ENCODE measurements at places on chromosomes 7 and 10.

DNA sequence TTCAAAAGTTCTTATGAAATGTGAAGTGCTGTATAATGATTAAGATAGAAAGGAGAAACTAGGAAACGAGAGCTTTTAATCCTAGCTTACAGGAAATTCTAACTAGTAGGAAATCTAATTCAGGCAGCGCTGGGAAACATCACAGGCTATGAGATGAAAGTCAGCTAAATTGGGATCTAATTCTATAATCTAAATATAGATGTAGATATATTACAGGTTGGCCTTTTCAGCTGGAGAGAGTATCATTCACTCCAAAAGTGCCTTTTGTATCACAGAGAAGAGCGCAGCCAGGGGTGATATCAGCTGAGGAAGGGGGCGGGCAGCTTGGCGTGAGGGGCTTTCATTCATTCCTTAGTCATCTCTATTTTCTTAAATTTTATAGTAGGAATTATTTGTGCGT, 157.0 kb downstream of the CUX1 start:
- DNase-seq = no peak

DNA sequence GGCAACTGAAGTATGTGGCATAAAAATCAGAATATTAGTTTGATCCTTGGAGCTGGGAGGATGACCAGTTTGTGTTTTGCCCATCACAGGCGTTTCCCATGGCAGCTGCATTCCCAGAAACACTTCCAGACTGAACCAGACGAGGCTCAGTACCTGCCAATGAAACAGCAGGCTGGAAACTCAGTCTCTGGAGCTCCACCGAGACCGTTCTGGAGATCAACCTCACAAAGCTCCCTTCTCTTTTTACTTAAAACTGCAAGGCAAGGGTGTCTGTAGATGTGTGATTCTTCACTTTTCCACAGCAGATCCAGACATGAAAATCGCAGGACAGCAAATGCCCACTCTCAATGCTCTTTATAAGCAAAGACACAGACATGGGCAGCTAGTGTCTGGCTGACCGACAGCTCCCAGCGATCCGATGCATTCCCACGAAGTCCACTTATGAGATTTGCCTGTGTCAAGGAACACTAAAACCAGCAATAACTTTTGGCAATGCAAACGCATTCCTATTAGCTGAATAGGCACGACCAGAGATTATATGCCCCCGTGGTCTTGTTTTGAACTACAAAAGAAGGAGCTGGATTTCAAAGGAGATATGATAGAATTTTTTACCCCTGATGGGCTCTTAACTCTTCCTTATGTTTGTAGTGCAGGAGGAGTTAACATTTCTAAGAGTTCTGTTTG, 72.6 kb downstream of the ADAM12 start:
- DNase-seq = no peak

DNA sequence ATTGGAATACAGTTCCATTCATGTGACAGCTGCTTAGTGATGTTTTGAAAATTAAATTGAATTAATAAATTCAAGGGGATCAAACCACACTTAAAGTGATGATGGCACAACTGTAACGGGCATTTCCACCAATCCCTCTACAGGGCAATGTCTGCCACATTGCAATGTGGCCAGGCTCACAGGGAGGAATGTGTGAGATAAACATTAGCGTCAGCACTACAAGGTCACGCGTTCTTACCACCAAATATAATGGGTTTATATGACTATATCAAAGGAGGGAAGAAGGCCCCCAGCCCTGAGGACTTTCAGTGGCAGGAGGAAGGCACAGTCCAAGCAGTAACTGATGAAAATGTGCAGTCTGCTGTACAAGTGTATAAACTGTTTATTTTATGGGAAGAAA, 31.1 kb upstream of the CELF2 start:
- DNase-seq = no peak

DNA sequence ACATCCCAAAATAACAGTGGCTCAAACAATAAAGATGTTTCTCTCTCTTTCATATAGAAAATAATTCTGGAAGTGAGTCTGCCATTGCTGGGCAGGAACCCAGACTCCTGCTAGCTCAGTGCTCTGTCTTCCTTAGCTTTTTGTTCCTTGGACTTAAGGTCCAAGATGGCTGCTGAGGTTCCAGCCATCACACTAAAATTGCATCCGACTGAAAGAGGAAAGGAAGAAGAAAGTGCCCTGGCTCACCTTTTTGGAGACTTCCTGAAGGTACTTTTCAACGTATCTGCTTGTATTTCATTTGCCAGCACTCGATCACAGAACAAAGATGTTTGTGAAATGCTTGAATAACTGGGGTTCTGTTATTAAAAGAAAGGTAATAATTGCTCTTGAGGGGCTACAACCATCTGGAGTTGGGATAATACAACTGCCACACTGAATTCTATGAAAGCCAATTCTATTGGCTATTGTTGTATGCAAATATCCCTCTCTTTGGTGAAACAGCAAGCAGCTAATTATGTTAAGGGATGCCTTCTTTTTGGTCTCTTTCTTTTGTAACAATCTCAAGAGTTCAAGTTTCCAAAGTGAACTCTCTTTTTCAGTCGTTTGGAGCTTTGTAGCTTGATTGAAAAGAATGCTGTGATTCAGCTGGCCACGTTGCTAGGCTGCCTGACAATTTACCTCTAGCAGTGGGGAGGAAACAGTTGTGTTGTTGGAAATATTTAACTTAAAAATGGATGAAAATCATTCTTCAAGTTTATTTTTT, 83.9 kb downstream of the BAMBI start:
- DNase-seq = no peak

Data from stimulated activated CD8-positive, alpha-beta memory T cell treated with anti-CD3 and anti-CD28 coated beads, Interleukin-15, amount 100 ng/mL, for 48 hours (primary cell).